Activated naive CD8-positive, alpha-beta T cell treated with anti-CD3 and anti-CD28 coated beads for 36 hours (primary cell): ENCODE measurements at places on chromosomes 1 and 21. TPM values are rescaled to one million over a fixed set of nuclear protein-coding genes. Genes with fewer than 3 reads are reported as not detected.

Gene OR4F16
- not detected for total RNA-seq

Gene RAP1GAP
- total RNA-seq = 1.3 TPM

DNA sequence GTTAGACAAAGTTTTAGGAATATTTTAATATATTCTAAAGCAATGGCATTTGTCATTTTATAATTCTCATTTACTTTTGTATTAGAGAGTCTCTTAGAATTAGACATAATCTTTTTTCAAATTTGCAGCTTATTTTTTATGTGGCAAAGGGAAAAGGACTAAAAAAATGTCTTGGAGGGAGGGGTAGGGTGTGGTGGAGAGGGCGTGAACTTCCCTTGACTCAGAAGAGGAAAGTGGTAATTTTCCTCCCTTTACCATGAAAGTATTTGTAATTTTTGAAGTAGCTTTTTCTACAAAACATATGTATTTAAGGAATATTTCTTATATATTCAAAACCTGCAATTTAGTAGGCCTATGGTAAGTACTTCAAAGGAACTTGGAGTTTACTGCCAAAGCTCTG, 6.9 kb upstream of the RABGAP1L start:
- no peak for DNase-seq

DNA sequence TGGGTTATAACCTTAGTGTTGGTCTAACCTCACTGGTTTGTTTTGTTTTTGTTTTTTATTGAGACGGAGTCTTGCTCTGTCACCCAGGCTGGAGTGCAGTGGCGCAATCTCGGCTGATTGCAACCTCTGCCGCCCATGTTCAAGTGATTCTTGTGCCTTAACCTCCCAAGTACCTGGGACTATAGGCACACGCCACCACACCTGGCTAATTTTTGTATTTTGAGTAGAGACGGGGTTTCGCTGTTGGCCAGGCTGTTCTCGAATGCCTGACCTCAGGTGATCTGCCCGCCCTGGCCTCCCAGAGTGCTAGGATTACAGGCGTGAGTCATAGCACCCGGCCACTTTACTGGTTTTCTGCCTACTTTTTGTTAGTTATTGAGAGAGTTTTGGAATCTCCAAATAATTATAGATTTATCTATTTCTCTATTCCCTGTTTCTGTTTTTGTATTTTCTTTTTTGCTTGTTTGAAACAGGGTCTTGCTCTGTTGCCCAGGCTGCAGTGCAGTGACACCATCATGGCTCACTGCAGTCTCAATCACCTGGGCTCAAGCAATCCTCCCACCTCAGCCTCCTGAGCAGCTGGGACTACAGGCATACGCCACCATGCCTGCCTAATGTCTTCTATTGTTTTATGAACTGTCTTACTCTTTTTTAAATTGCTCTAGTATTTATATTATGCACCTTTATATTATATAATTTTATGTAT, 21.4 kb downstream of the SMG7 start:
- no peak for DNase-seq

DNA sequence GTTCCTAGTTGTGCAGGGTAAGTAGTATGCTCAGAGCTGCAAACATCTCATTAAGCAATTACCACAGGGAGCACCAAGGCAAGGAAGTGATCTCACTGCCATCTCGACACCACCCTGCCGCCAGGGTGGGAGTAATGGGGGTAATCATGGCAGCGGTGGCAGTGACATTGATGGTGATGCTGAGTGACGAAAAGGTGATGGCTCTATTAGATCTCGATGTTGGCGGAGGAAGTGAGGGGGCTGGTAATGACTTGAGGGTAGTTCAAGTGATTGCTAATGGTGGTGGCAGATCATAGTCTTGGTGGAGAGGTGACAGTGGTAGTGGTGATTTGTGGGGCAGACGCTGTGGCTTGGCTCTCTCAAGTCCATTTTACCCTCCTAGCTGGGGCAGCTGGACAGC, 25.4 kb upstream of the TENT5B start:
- no peak for DNase-seq
